Mesothelial cell of epicardium (in vitro differentiated cells): ENCODE measurements at places on chromosomes 3 and 15. TPM values are rescaled to one million over a fixed set of nuclear protein-coding genes. Genes with fewer than 3 reads are reported as not detected.

GRCh38 chr15:27949089-27949488 lies 150.0 kb downstream of the OCA2 start:
- DNase-seq: no peak
- H3K36me3 ChIP-seq: no peaks in the 10 kb centered on the region
- H3K4me1 ChIP-seq: peaks cover 4% of the 10 kb centered on the region
- H3K27ac ChIP-seq: no peak overlapping the region

GRCh38 chr3:131605916-131606315 lies 103.1 kb upstream of the MRPL3 start:
- no peaks in the 10 kb centered on the region for H3K36me3 ChIP-seq
- peaks cover 1% of the 10 kb centered on the region for H3K4me1 ChIP-seq
- H3K27ac ChIP-seq: no peak overlapping the region
- H3K27me3 ChIP-seq: peaks cover 28% of the 10 kb centered on the region
- no peak for DNase-seq
- no peak overlapping the region for H3K4me3 ChIP-seq

- no peak overlapping the region for H3K27ac ChIP-seq
- peaks cover 43% of the 10 kb centered on the region for H3K4me1 ChIP-seq
- no peak for DNase-seq
- no peak overlapping the region for H3K4me3 ChIP-seq
- no peaks in the 10 kb centered on the region for H3K27me3 ChIP-seq
Observed at GRCh38 chr15:75193976-75194375, 7.7 kb upstream of the C15orf39 start.

GRCh38 chr15:45641374-45641781 lies 6.5 kb downstream of the SQOR start:
- DNase-seq: no peak
- H3K27me3 ChIP-seq: peaks cover 48% of the 10 kb centered on the region
- no peak overlapping the region for H3K4me3 ChIP-seq
- peaks cover 14% of the 10 kb centered on the region for H3K4me1 ChIP-seq
- H3K36me3 ChIP-seq: no peaks in the 10 kb centered on the region
- no peak overlapping the region for H3K27ac ChIP-seq

DNA sequence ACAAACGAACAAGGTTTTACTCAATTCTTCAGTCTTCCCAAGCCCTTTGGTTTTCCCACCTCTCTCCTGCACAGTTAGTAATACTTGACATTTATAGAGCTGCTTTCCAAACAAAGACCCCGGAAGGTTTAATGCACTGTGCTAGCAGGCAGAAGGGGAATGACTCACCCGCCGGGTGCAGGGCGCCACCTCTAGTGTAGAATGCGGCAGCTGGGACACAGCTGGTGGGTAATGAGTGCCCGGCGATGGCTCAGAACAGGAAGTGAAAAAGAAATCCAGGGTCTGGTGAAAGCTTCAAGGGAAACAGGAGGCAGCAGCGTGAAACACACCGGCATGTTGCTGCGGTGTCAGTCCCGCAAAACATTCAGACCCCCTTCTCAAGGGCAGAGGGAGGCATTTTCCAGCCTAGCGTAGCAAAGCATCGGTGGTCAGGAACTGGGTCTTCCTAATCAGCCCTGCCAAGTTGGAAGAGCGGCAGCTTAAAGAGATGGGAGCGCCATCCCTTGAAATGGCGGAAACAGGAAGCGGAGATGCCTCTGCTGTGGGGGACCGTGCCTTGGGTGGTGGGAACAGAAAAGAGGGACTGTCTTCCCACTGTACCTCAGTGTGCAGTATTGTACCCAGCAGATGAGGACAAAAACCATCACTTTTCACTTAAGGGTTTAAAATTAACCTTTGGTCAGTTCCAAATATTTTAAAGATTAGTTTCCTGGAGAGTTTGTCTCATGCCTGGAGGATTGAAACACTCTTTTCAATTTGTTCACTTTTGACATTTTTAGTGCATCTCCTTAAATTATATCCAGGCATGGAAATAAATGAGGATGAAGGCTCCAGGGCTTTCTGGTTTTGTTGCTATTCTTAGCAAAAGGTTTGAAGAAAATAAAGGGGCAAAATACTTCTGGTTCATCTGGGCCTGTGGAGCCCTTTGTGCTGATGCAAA lies 160.7 kb upstream of the MCTP2 start:
- peak overlapping the region; percentile 56 for H3K27ac ChIP-seq
- DNase-seq: no peak
- peaks cover 9% of the 10 kb centered on the region for H3K4me1 ChIP-seq
- peak overlapping the region; percentile 39 for H3K4me3 ChIP-seq
- no peaks in the 10 kb centered on the region for H3K36me3 ChIP-seq

DNA sequence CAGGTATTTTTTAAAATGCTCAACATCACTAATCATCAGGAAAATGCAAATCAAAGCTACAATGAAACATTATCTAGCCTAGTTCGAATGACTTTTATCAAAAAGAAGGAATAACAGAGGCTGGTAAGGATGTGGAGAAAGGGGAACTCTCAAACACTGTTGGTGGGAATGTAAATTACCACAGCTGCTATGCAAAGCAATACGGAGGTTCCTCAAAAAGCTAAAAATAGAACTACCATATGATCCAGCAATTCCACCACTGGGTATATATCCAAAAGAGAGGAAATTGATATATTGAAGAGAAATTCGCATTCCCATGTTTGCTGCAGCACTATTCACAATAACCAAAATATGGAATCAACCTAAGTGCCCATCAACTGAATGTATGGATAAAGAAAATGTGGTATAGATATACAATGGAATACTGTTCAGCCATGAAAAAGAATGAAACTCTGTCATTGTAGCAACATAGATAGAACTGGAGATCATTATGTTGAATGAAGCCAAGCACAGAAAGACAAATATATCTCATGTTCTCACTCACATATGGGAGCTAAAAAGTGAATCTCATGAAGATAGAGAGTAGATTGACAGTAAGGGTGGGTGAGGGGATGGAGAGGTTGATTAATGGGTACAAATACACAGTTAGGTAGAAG lies 19.7 kb upstream of the CLN6 start:
- no peak for DNase-seq
- no peaks in the 10 kb centered on the region for H3K4me1 ChIP-seq
- no peaks in the 10 kb centered on the region for H3K27me3 ChIP-seq
- H3K36me3 ChIP-seq: peaks cover 16% of the 10 kb centered on the region
- H3K27ac ChIP-seq: no peak overlapping the region

DNA sequence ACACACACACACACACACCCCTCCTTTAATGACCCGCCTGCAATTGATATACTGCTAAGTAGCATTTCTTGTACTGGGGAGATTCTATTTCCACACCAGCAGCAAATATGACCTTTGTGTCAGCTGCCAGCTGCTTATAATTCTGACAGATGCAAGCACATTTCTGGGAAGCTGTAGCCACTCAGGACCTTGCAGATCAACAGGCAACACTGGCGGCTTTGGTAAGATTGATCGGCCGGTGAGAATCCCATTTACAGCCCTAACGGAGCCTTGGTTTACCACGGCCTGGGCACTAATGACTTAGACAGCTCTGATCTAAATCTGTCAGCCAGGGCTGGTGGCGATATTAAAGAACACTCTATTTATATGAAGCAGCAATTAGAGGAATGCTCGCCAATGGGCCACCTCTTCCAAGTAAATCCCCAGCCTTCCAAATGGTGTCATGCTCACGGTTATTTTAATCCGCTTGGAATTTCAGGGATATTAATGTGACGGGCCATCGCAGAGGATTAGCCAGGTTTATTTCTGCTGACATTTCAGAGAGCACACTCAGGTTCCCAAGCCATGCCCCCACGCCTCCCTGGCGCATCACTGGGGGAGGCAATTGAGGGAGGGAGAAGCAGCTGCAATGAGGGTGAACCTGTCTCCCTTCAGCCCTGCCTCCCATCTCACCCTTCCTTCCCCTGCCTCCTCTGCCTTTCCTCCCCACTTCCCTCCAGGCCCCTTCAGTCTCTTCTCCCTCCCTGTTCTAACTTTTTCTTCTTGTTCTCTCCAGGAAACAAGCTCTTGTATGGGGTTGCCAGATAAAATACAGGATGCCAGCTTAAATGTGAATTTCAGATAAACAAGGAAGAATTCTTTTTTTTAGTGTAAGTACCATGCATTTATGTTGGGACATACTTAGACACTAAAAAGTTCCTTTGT lies 287.0 kb downstream of the TLE3 start:
- H3K4me1 ChIP-seq: peaks cover 7% of the 10 kb centered on the region
- H3K4me3 ChIP-seq: no peak overlapping the region
- DNase-seq: no peak

SUSD5 gene
- 1.3 to 1.8 TPM (median 1.7 TPM) in 3 replicates for total RNA-seq

FANCD2OS gene
- not detected in 3 replicates for total RNA-seq

ACP3 gene
- total RNA-seq: 25.5 to 28.0 TPM (median 27.8 TPM) in 3 replicates

NEK10 gene
- 0.84 to 1.3 TPM (median 1.2 TPM) in 3 replicates for total RNA-seq
